KG1 (cell line): ENCODE measurements at places on chromosomes 16 and 17.

GRCh38 chr17:36937959-36938565, 787 bp downstream of the LHX1 start:
- DNase-seq, result no peak

DNA sequence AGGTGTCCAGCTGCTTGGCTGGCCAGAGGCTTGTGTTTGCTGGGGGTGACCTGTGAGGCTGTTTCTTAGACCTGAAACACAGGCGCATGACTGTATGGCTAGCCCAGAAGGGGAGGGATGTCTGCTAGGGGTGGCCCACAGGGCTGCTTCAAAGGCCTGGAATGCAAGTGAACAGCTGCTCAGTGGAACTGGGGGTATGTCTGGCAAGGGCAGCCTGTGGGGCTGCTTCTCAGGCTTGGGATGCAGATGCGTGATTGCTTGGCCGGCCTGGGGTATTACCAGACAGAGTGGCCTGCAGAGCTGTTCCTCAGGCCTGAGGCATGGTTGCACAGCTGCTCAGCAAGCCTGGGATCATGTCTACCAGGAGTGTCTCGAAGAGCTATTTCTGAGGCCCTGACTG, 20.5 kb downstream of the TANC2 start:
- DNase-seq, result no peak

- no peak for DNase-seq
These were observed 3.9 kb upstream of the RBL2 start for GRCh38 chr16:53430363-53430762.

GRCh38 chr16:4570086-4570485, 13.9 kb downstream of the C16orf96 start:
- DNase-seq, result no peak

- no peak for DNase-seq
These were observed 33.6 kb upstream of the RAB11FIP4 start for GRCh38 chr17:31357839-31358394.

DNA sequence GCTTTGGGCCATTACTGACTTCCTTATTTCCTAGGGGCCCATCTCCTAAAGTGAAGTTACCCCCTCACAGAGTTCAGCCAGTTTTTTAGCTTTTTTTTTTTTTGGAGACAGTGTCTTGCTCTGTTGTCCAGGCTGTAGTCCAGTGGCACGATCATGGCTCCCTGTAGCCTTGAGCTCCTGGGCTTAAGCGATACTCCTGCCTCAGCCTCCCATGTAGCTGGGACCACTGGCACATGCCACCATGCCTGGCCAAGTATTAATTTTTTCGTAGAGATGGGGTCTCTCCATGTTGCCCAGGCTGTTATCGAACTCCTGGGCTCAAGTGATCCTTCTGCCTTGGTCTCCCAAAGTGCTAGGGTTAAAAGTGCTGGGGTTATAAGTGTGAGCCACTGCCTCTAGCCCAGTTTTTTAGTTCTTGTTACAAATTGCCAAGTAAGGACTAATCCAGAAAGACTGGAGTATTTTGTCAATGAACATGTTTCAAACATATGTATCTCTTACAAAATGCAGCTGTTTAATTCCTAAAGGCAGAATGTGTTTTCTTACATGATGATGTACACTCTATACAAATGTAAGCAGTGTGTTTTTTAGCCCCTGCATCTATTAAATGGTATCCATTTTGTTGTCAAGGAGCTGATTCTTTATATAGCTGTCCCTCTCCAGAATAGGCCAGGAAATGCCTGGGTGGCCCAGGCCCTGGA, 49.1 kb upstream of the IL34 start:
- DNase-seq, result no peak
